Pancreas (tissue), 10 donors: ENCODE measurements at places on chromosomes 7 and 10. TPM values are rescaled to one million over a fixed set of nuclear protein-coding genes. Genes with fewer than 3 reads are reported as not detected.

GRCh38 chr7:10181996-10182395, 791.7 kb upstream of the PHF14 start:
- no peak for DNase-seq

DNA sequence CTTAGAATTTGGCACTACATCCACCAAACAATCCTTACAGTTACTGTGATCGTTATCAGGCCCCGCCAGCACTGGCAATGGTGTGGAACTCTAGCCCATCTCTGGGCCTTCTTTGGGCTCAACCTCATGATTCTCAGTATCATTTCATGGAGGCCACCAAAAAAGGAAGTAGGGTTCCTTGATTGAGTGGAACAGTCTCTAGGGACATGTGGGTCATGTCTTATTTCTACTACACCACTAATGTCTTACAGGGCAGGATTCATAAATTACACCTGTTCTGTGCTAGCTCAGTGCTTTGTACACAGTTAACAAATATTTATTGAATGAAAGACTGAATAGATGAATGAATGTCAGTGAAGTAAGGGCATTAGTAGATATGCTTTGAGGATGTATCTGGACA, 53.9 kb downstream of the AP3M1 start:
- no peak for DNase-seq

Gene VSIR
- polyA plus RNA-seq = 10.2 TPM

GRCh38 chr10:28432210-28432676, 100.7 kb upstream of the WAC start:
- DNase-seq = peak; percentile 57

GRCh38 chr10:51629934-51630639, 69.3 kb downstream of the CSTF2T start:
- no peak for DNase-seq
